Immature natural killer cell (primary cell): ENCODE measurements at places on chromosomes 3 and 15. TPM values are rescaled to one million over a fixed set of nuclear protein-coding genes. Genes with fewer than 3 reads are reported as not detected.
A peak's percentile ranks its signal among the peaks of the same experiment; 100 is the strongest.

- H3K27me3 ChIP-seq, result peaks cover 2% of the 10 kb centered on the region
- no peak for DNase-seq
- H3K4me1 ChIP-seq, result no peaks in the 10 kb centered on the region
- no peaks in the 10 kb centered on the region for H3K36me3 ChIP-seq
- H3K27ac ChIP-seq, result no peak overlapping the region
- H3K4me3 ChIP-seq, result no peak overlapping the region
Observed at GRCh38 chr3:167572991-167573390, 80.8 kb downstream of the WDR49 start.

DNA sequence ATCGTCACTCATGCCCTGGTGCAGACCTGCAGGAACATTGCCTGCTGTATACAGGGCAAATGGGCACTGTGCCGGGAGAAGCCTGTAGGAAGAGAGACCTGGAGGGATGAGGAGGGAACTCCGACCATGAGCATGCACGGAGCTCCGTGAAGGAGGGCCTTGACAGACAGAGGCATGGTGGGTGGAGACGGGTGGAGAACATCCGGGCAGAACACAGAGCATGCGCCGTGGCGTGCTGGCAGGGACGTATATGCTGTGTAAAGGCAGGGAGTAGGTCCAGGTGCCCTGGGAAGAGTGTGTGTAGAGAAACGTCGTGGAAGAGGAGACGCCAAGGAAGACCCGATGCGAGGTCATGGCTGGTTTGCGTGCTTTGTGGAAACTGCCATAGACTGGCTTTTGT is 133.0 kb upstream of the FAN1 start:
- no peak overlapping the region for H3K4me3 ChIP-seq
- no peak for DNase-seq
- H3K36me3 ChIP-seq, result peaks cover 4% of the 10 kb centered on the region

- H3K4me1 ChIP-seq, result peaks cover 16% of the 10 kb centered on the region
- peak overlapping the region; percentile 80 for H3K27ac ChIP-seq
- no peak for DNase-seq
- peaks cover 4% of the 10 kb centered on the region for H3K27me3 ChIP-seq
- peak overlapping the region; percentile 91 for H3K4me3 ChIP-seq
Observed at GRCh38 chr3:66997560-66998112, 471 bp upstream of the KBTBD8 start.

DNA sequence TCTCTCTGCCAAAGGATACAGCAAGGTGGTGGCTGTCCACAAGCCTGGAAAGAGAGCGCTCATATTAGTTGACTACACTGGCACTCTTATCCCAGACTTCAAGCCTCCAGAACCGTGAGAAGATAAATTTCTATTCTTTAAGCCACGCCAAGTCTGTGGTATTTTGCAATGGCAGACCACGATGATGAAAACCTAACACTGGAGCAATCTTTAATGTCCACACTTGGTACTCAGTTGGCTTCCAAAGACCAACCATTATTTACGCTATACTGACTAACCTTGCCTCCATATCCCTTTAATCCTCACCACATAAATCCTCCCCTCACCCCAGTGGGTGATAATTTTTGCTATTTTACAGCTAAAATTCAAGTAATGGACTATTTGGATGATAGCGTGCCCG is 16.9 kb upstream of the LACTB start:
- peak overlapping the region; percentile 71 for H3K4me3 ChIP-seq
- H3K27me3 ChIP-seq, result peaks cover 6% of the 10 kb centered on the region
- peak overlapping the region; percentile 87 for H3K27ac ChIP-seq

The ARRDC4 gene
- polyA plus RNA-seq, result not detected

The CHRFAM7A gene
- not detected for polyA plus RNA-seq

The GATM gene
- 1.2 TPM for polyA plus RNA-seq

The ADGRG7 gene
- polyA plus RNA-seq, result not detected

- H3K27me3 ChIP-seq, result peaks cover 6% of the 10 kb centered on the region
- H3K36me3 ChIP-seq, result no peaks in the 10 kb centered on the region
- peak overlapping the region; percentile 86 for H3K4me3 ChIP-seq
- no peak for DNase-seq
- peaks cover 28% of the 10 kb centered on the region for H3K4me1 ChIP-seq
Observed at GRCh38 chr15:77070180-77070494, 772 bp downstream of the TSPAN3 start.

GRCh38 chr3:20924646-20925385 is 738.8 kb upstream of the SGO1 start:
- H3K27ac ChIP-seq, result no peak overlapping the region
- peaks cover 7% of the 10 kb centered on the region for H3K36me3 ChIP-seq
- no peaks in the 10 kb centered on the region for H3K27me3 ChIP-seq
- no peak overlapping the region for H3K4me3 ChIP-seq
- no peaks in the 10 kb centered on the region for H3K4me1 ChIP-seq

GRCh38 chr3:171790898-171791691 is 19.2 kb downstream of the PLD1 start:
- H3K27me3 ChIP-seq, result no peaks in the 10 kb centered on the region
- peaks cover 4% of the 10 kb centered on the region for H3K36me3 ChIP-seq
- no peak for DNase-seq
- no peaks in the 10 kb centered on the region for H3K4me1 ChIP-seq

The OR5K2 gene
- polyA plus RNA-seq, result not detected

The GUCA1C gene
- not detected for polyA plus RNA-seq

The LRRC28 gene
- 27.3 TPM for polyA plus RNA-seq
